ENCODE measurements at places on chromosomes 3 and 15. TPM values are rescaled to one million over a fixed set of nuclear protein-coding genes. Genes with fewer than 3 reads are reported as not detected.

CIP2A gene
- 2.1 TPM for polyA plus RNA-seq

EFCC1 gene
- polyA plus RNA-seq: not detected

ROPN1 gene
- polyA plus RNA-seq: 2.9 TPM

STAC gene
- polyA plus RNA-seq: 0.85 TPM

SLC12A1 gene
- polyA plus RNA-seq: 3.5 TPM

TGM5 gene
- 0.24 TPM for polyA plus RNA-seq

GOLGA8A gene
- polyA plus RNA-seq: 32.5 TPM

DLEC1 gene
- polyA plus RNA-seq: not detected

KLHL40 gene
- polyA plus RNA-seq: not detected

OXTR gene
- polyA plus RNA-seq: 3.7 TPM

ISLR gene
- polyA plus RNA-seq: 3.0 TPM

C2CD4A gene
- not detected for polyA plus RNA-seq

LRRC3B gene
- polyA plus RNA-seq: 14.7 TPM

MEX3B gene
- polyA plus RNA-seq: 3.7 TPM

TM6SF1 gene
- polyA plus RNA-seq: 393 TPM

ECE2 gene
- polyA plus RNA-seq: 3.1 TPM

P4HTM gene
- 105 TPM for polyA plus RNA-seq

GOLGA6A gene
- not detected for polyA plus RNA-seq

SST gene
- polyA plus RNA-seq: not detected

TOMM70 gene
- polyA plus RNA-seq: 41.9 TPM

NANOGP8 gene
- not detected for polyA plus RNA-seq

UROC1 gene
- polyA plus RNA-seq: not detected

NUTM1 gene
- polyA plus RNA-seq: not detected

HDAC11 gene
- polyA plus RNA-seq: 4.4 TPM

MB21D2 gene
- 13.3 TPM for polyA plus RNA-seq

REC114 gene
- not detected for polyA plus RNA-seq

LRIG1 gene
- 16.7 TPM for polyA plus RNA-seq

KBTBD13 gene
- not detected for polyA plus RNA-seq

CPN2 gene
- not detected for polyA plus RNA-seq

CRYGS gene
- 3.2 TPM for polyA plus RNA-seq

SERPINI2 gene
- 5.8 TPM for polyA plus RNA-seq

UPK1B gene
- polyA plus RNA-seq: not detected

EIF4G1 gene
- 47.4 TPM for polyA plus RNA-seq

ANKUB1 gene
- not detected for polyA plus RNA-seq

B2M gene
- polyA plus RNA-seq: 3,416 TPM

GXYLT2 gene
- 0.42 TPM for polyA plus RNA-seq

ATP13A5 gene
- polyA plus RNA-seq: not detected

SLC15A2 gene
- 4.4 TPM for polyA plus RNA-seq

GOLGA8M gene
- polyA plus RNA-seq: not detected

ACAD11 gene
- 4.2 TPM for polyA plus RNA-seq

KCNH8 gene
- 0.46 TPM for polyA plus RNA-seq

ZNF662 gene
- 6.5 TPM for polyA plus RNA-seq

SHF gene
- polyA plus RNA-seq: 0.87 TPM

PKM gene
- 307 TPM for polyA plus RNA-seq

ZBBX gene
- polyA plus RNA-seq: 10.8 TPM

Data from Purkinje cell (primary cell).